ENCODE measurements at places on chromosomes 16 and 17.

GRCh38 chr16:30028438-30029076 is 2.5 kb downstream of the TLCD3B start:
- ATAC-seq = no peak

- ATAC-seq = no peak
These were observed 119.4 kb downstream of the RBFOX1 start for GRCh38 chr16:7452090-7452489.

DNA sequence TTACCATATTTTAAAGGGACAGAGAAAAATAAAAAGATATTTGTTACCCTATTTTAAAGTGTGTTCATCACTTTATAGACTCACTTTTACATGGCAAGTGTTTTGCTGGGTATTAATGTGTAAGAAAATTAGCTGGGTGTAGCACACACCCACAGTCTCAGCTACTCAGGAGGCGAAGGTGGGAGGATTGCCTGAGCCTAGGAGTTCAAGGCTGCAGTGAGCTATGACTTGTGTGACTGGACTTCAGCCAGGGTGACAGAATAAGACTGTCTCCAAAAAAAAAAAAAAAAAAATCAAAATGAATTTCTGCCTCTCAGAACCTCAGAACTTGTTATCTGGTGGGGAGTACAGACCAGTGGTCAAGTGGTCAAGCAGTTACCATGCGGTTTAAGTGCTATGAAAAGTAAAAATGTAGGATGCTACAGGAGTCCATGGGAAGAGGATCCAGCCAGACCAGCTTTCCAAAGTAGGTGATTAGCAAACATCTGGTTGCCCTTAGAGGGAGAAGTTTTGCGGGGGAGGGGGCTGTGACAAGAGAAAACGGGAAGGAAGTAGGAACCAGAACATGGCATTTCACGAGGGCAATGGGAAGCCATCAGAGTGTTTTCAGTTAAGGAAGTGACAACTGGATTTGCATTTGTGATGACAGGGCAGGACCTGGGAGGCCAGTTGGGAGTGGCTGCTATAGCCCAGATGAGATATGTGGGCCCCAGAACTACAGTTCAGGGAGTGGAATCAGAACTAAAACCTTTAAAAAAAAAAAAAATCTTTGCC is 13.9 kb downstream of the CNEP1R1 start:
- ATAC-seq = no peak

- ATAC-seq = no peak
These were observed 160.0 kb downstream of the TANC2 start for GRCh38 chr17:63125987-63126386.

DNA sequence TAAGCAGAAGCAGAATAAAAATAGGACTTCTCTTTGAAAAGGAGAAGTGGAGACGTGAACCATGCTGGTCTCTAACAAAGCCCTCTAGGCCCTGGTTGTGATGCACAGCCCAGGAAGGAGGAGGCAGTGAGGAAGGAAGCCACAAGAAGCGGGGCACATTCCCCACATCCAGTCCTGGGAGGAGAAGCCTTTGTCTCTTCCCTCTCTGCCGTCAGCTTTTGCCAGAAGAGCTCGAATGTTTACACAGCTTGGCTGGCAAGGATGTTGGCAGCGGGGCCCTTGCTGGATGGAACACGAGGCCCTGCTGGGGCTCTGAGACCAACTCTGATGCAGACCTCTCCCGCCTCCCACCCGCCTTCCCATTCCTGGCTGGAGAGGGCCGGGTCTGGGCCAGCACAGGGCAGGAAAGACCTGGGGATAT is 91.3 kb downstream of the MAF start:
- ATAC-seq = no peak

- ATAC-seq = no peak
These were observed 16.0 kb downstream of the ITGAX start for GRCh38 chr16:31371008-31371407.

GRCh38 chr16:17230932-17231581 is 239.7 kb downstream of the XYLT1 start:
- no peak for ATAC-seq

DNA sequence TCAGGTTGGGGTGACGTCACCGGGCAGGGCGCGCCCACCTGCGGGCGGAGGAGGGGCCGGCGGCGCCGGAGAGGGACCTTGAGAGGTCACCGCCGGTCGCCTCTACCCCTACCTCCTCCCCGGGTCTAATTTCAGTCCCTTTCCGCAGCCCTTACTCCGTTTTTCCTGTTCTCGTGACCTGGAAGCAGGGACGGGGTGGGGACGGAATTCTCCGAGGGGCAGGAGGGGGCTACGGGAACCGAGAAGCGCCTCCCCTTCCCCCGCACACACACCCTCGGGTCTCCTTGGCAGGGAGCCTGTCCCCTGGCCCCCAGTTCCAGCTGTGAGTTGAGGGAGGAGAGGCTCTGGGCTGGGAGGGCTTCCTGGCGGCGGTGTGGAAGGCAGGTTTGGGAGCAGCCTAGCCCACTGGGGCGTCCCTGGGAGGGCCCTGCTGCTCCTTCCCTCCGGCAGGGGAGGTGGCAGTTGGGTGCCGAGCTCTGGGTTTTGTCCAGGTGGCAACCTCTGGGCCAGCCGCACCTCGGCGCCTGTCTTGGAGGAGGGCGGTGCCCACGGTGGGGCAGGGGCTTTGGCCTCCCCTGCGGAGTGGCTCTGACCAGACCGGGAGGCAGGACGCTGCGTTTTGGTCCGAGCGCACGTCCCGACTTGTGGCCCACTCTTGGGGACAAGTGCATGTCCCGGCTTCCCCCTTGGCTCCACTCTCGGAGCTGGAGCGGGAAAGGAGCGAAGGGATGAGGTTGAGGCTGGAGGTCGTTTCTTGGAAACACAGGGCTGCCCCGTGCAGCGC is 773 bp downstream of the SYNGR3 start:
- ATAC-seq = no peak

All from SK-N-SH treated with all-trans-retinoic acid at 6 μM for 48 hours (cell line).